ENCODE measurements at places on chromosomes 3 and 15. TPM values are rescaled to one million over a fixed set of nuclear protein-coding genes. Genes with fewer than 3 reads are reported as not detected.
A peak's percentile ranks its signal among the peaks of the same experiment; 100 is the strongest.

The ECE2 gene
- total RNA-seq: 0.15 TPM

The SNRK gene
- 26.1 TPM for total RNA-seq

The CAMK2N2 gene
- 0.71 TPM for total RNA-seq

The GOLGA8O gene
- total RNA-seq: not detected

The SLC24A5 gene
- total RNA-seq: not detected

The SLC25A38 gene
- total RNA-seq: 19.3 TPM

The MORC1 gene
- total RNA-seq: not detected

The POLQ gene
- total RNA-seq: 15.6 TPM

The WDR76 gene
- 32.6 TPM for total RNA-seq

The FBXL22 gene
- total RNA-seq: 0.71 TPM

The TRAIP gene
- 32.2 TPM for total RNA-seq

The C2CD4A gene
- not detected for total RNA-seq

The OR4F6 gene
- total RNA-seq: not detected

The RAD54L2 gene
- total RNA-seq: 31.7 TPM

The SST gene
- not detected for total RNA-seq

The FOXP1 gene
- 27.3 TPM for total RNA-seq

The CLDN11 gene
- 1.6 TPM for total RNA-seq

The CACNA2D2 gene
- 9.5 TPM for total RNA-seq

The CHDH gene
- 1.5 TPM for total RNA-seq

The CHST2 gene
- 10.3 TPM for total RNA-seq

- peak; percentile 35 for DNase-seq
Observed at GRCh38 chr3:127351321-127351720, 63.5 kb upstream of the PRR20G start.

DNA sequence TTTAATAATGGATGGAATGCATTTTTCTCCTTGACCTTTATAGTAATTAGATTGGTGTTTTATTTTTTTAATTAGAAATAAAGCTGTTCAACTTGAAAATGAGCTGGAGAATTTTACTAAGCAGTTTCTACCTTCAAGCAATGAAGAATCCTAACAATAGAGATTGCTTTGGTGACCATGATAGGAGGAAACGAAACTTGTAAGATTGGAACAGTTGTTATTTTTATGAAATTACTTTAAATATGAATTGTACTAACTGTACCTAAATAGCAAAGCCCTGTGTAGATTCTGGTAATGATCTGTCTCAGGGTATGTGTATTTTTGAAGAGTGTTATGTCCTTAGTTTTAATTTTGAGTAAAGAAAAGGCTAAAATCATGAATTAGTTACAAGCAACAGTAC, 44.4 kb downstream of the MFN1 start:
- DNase-seq: no peak

- no peak for DNase-seq
Observed at GRCh38 chr3:60114191-60114590, 1064.4 kb upstream of the CFAP20DC start.

DNA sequence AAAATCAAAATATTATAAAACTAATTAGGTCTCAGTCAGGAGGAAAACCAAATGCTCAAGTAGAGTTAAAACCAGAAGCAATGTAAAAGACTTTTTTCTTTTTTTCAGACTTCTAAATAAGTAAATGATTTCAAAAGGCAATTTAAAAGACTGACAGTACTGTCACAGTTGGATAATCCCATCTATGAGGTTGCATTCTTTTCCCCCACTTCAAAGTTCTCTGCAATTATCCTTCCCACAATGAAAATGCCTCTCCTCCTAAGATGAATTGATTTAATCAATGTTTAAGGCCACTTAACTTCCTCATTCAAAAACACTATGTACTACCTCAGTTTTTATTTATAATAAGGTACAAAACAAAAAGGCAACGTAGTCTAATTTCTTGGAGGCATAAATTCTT, 8.1 kb downstream of the MRPL3 start:
- peak; percentile 34 for DNase-seq

GRCh38 chr3:64098670-64099069, 75.4 kb upstream of the PSMD6 start:
- DNase-seq: no peak

DNA sequence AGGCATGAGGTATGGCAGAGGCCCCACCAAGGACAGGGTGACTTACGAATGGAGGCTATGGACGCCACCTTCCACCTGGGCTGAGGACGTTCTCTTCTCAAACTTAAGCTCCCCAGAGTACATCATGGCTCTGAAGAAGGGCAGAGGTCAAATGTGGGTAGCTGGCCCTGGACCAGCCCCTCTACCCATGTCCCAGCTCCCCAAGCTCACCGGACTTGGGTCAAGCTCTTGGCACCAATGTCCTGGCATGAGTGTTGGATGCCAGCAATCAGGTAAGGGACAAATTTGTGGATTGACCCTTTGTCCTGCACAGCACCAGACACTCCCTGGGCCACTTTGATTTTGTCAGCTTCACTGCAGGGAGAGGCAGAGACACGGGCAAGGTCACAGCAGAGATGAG, 2.5 kb downstream of the NDUFAF3 start:
- no peak for DNase-seq

DNA sequence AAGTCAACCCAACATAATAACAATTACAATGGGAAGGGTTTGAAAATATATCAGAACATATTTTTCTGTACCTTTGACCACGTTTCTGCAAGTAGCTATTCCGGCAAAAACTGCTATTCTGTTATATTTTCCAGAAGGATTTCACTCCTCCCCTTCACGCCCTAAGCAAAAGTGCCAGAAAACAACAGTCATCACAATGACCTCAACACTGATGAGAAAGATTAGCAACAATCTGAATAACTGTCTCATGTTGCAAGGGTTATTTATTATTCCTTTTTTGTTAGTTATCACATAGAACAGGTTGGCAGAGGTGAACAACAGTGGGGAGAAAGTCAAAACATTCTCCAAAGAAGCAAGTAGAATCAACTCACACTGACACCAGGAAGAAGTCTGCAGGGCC, 269.4 kb upstream of the ARRDC4 start:
- DNase-seq: no peak

DNA sequence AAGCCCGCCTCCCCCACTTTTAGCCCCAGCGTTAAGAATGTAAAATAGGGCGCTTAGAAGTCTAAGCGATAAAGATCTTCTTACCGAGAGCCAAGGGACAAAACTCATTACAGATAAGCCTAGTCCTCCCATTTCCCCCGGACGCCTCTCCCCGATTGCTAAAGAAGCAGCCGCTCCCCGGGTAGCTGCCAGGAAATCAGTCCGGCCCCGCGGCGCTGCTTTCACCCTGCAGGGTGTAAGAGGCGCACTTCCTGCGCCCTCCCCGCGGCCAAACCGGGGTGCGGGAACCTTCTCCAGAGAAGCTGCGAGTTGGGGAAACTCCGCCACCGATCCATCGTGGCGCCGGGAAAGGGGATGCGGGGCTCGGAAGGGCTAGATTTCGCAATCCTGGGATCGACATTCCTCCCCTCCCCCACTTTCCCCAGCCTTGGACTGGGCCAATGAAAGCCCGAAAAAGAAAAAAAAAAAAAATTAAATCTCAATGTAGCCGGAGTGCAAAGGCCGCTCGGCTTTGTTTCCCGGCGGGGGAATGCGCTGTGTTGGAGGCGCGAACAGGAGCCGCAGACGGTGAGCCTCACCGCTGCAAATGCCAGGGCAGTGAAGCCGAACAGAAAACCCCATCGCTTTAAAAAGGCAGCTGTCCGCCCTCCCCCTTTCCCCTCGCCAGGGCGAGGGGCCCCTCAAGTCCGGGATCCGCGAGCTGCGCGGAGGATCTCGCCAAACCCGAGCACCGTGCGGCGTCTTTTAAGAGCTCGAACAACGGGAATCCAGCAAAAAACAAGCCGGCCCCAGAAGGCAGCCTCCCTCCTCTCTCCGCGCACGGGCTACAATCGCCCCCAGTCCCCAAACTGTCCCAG, 626 bp upstream of the PTPRG start:
- peak; percentile 90 for DNase-seq

GRCh38 chr3:195453236-195453635, 10.4 kb upstream of the ACAP2 start:
- no peak for DNase-seq

- no peak for DNase-seq
Observed at GRCh38 chr3:42666577-42666998, 13.1 kb downstream of the ZBTB47 start.

DNA sequence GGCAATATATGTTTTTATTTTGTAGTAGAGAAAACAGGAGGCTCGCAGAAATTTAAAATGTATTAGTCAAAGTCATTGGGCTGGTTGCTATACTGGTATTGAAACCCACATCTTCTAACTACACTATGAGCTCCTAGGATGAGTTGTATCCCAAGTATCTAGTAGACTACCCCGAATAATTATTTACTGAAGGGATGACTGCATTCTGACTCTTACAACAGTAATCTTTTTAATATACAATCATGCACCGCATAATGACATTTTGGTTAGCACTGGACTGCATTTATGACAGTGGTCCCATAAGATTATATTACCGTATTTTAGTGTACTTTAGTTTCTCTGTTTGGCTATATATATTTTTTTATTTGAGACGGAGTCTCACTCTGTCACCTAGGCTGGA, 15.3 kb downstream of the PIGB start:
- no peak for DNase-seq

- DNase-seq: no peak
Observed at GRCh38 chr3:127667119-127667681, 5.6 kb upstream of the ABTB1 start.

DNA sequence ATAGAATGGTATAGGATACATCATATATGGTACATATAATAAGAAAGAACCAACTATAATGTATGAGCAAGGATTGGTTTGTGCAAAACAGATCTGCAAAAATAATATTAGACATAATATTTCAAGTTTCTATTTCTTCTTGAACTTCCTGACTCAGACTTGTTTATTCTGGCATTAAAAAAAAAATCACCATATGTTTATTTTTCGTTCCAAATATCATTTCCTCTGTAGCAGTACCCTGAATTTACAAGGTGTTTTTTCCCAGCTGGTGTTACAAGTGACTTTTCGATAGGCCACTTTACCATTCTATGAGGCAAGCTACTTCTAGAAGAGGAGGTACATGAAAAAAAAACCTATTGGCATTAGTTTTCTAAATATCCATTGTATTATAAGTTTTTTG, 785.0 kb downstream of the PDCD6IP start:
- DNase-seq: no peak

GRCh38 chr3:143266927-143267326, 147.4 kb downstream of the CHST2 start:
- DNase-seq: no peak

- DNase-seq: no peak
Observed at GRCh38 chr15:59933607-59934006, 70.5 kb upstream of the FOXB1 start.

DNA sequence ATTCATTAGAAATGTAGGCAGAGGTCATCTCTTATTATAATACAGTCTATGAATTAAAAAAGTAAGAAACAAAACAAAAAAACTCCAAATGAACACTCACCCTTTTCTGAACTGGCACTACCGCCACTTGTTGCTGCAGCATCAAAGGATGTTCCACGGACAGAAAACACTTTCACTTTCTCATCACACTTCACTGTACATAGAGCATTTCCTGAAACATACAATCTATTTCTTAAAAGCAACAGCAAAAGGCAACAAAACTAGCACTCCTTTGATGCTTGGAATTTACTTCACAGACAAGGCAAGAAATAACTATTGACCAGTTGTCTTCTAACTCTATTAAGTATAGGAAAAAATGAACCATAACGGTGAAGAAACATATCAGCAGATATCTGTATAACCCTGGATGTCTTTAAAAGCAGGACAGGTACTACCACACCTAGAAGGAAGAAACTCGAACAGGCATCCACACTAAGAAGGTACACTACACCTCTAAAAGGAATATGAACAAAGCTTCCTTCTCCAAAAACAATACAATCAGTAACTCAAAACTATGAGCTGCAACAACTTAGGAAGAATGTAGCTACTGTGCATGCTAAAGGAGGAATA, 24.9 kb downstream of the ETFA start:
- no peak for DNase-seq

DNA sequence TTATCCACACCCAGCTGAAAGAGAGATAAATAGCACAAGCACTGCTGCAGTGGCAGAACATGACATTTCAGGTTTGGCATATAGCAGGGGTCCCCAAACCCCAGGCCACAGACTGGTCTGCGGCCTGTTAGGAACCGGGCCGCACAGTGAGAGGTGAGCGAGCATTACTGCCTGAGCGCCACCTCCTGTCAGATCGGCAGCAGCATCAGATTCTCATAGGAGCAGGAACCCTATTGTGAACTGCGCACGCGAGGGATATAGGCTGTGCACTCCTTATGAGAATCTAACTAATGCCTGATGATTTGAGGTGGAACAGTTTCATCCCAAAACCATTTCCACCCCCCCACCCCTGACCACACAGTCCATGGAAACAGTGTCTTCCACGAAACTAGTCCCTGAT, 54.6 kb downstream of the CCR4 start:
- DNase-seq: peak; percentile 56

GRCh38 chr3:71050166-71050537, 533.4 kb downstream of the FOXP1 start:
- no peak for DNase-seq

- DNase-seq: peak; percentile 60
Observed at GRCh38 chr15:34318277-34319079, 19.1 kb downstream of the SLC12A6 start.

DNA sequence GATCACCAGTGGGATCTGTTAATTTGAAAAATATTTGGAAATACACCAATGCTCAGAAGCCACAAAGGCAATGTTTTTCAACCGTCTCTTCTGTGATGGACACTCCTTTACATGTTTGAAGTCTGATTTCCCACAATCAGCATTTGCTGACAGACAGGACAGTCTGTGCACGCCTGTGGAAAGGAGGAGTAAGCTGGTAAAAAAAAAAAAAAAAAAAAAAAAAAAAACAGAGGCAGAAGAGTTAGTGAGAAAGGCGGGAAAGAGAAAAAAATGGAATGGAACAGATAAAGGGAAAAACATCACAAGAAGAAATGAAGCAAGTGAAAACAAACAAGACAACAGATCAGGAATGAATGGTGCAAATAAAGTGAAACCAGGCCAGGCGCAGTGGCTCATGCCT, 35.0 kb downstream of the PRTG start:
- no peak for DNase-seq

GRCh38 chr3:69539134-69539533, 153.2 kb upstream of the FRMD4B start:
- DNase-seq: no peak

DNA sequence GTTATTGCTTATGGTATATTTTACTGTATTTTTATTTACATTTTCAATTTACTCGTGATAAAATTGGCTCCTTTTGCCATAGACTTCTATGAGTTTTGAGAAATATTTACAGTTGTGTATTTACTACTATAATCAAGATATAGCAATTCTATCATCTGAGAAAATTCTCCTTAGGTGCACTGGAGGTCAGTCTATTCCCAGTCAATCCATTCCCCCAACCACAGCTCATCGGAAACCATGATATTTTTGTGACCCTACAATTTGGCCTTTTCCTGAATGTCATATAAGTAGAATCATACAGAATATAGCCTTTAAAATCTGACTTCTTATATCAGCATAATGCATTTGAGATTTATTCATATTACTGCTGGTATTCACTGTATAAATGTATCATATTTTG, 114.7 kb upstream of the LRTM1 start:
- no peak for DNase-seq

DNA sequence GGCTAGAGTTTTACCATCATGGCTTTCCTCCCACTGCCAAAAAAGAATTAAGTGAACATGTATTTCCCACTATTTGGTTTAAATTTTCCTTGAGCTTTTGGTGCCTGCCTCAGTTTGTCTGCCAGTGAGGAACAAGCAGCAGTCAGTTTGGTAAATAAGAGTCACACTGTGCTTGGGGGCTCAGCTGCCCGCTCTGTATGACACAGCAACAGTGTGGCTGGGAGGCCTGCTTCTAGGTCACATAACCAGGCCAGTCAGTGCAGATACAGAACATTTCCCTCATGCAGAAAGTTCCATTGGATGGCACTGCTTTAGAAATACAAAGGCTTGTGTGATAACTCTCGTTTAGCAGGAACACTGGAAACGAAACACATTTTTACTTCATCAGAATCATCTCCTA, 25.7 kb downstream of the FYCO1 start:
- DNase-seq: no peak
